ENCODE measurements at places on chromosomes 16 and 17. TPM values are rescaled to one million over a fixed set of nuclear protein-coding genes. Genes with fewer than 3 reads are reported as not detected.
A peak's percentile ranks its signal among the peaks of the same experiment; 100 is the strongest.

DNA sequence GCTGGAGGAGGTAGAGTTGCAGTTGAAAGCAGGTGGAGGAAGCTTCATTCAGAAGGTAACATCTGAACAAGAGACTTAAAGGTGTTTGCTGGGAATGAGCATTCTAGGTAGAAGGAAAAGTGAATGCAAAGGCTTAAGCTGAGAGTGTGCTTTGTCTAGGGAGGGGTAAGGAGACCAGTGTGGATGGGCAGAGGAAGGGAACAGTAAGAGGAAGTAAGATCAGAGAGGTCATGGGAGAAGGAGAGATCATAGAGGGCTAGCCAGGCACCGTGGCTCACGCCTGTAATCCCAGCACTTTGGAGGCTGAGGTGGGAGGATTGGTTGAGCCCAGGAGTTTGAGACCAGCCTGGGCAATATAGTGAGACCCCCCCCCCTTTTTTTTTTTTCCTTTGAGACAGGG, 3.3 kb downstream of the STX4 start:
- no peak overlapping the region for H3K27ac ChIP-seq
- no peaks in the 10 kb centered on the region for H3K27me3 ChIP-seq
- H3K36me3 ChIP-seq: peaks cover 49% of the 10 kb centered on the region
- no peak for DNase-seq
- H3K4me1 ChIP-seq: peaks cover 33% of the 10 kb centered on the region

DNA sequence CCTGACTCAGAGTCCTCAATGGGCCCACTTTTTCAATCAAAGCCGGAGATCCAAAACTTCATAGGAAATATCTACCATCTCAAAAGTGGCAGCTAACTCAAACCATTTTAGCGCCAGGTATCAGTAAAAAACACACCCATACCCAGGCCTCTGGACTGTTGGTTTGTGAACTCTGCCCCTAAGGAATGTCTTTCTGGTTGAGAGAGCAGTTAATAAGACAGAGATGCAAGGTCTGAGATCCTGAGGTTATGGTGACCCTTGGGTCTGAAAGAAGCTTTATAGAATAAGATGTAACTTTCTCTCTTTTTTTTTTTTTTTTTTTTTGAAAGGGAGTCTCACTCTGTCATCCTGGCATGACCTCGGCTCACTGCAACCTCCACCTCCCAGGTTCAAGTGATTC, 350.5 kb downstream of the SOX9 start:
- H3K4me1 ChIP-seq: no peaks in the 10 kb centered on the region
- DNase-seq: no peak
- H3K27me3 ChIP-seq: peaks cover 17% of the 10 kb centered on the region
- peaks cover 6% of the 10 kb centered on the region for H3K36me3 ChIP-seq

GRCh38 chr17:1908699-1909309, 79.0 kb downstream of the RPA1 start:
- peaks cover 70% of the 10 kb centered on the region for H3K27me3 ChIP-seq
- no peaks in the 10 kb centered on the region for H3K36me3 ChIP-seq
- H3K4me3 ChIP-seq: peak overlapping the region; percentile 55
- H3K4me1 ChIP-seq: peaks cover 12% of the 10 kb centered on the region
- peak; percentile 40 for DNase-seq
- peak overlapping the region; percentile 15 for H3K27ac ChIP-seq

- no peak for DNase-seq
- no peaks in the 10 kb centered on the region for H3K27me3 ChIP-seq
- H3K4me3 ChIP-seq: no peak overlapping the region
Measured at GRCh38 chr17:71098071-71098470, 928.7 kb downstream of the KCNJ2 start.

GRCh38 chr17:80117491-80118401, 16.4 kb downstream of the GAA start:
- peaks cover 2% of the 10 kb centered on the region for H3K36me3 ChIP-seq
- H3K27me3 ChIP-seq: no peaks in the 10 kb centered on the region
- no peak for DNase-seq
- H3K4me3 ChIP-seq: no peak overlapping the region
- no peak overlapping the region for H3K27ac ChIP-seq

DNA sequence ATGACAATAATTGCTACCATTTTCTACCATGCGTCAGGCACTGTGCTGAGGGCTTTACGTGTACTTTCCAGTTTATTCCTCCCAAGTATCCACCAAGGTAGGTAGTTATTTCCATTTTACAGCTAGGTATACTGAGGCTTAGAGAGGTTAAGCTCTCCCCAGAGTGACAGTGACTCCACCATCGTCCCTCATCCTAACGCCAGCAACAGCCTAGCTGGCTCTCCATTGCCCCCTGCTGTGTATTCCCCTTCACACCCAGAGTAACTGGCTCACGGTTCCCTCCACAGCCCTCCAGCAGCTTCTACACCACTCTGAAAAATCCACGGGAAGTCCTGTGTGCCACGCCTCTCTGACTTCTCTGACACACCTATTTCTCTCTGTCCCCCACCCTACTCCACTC, 7.1 kb upstream of the ASGR1 start:
- no peak overlapping the region for H3K27ac ChIP-seq
- H3K27me3 ChIP-seq: no peaks in the 10 kb centered on the region
- H3K4me1 ChIP-seq: peaks cover 4% of the 10 kb centered on the region
- no peak overlapping the region for H3K4me3 ChIP-seq

The ORC6 gene
- polyA plus RNA-seq: 0.59 TPM

The PRSS33 gene
- 0.99 TPM for polyA plus RNA-seq

DNA sequence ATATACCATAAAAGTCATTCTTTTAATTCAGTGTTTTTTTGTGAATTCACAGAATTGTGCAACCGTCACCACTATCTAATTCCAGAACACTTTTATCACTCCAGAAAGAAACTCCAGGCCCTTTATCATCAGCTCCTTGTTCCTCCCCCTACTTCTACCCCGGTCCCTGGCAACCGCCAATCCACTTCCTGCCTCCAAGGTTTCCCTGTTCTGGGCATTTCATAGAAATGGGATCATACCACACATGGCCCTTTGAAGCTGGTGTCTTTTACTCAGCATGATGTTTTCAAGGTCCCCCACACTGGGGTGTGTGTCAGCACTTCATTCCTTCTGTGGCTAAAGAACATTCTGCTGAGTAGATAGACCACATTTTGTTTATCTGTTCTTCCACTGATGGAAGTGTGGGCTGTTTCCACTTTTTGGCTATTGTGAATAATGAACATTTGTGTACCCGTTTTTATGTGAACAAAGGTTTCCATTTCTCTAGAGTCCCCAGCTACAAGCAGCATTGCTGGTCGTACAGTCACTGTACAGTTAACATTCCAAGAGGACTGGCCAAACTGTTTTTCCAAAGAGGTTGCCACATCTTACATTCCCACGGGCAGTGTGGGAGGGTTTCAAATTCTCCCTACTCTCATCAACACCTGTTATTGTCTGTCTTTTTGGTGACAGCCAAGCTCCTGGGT, 75.8 kb upstream of the ZNF469 start:
- H3K4me3 ChIP-seq: no peak overlapping the region
- no peaks in the 10 kb centered on the region for H3K4me1 ChIP-seq
- DNase-seq: no peak
- no peak overlapping the region for H3K27ac ChIP-seq

DNA sequence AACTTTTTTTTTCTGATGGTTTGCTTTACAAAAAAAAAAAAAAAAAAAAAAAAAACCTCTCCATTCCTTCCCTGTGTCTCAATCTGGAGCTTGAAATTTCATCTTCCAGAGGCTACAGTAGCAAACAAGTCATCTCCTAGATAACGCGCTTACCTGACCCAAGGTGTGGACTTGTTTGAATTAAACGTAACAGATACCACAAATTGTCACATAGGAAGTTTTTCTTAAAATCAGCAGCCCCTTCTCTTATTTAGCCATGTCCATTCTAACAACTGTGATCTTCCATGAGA, 2.0 kb downstream of the STAT5B start:
- no peak for DNase-seq
- peaks cover 2% of the 10 kb centered on the region for H3K36me3 ChIP-seq
- H3K4me1 ChIP-seq: peaks cover 73% of the 10 kb centered on the region

The MT4 gene
- polyA plus RNA-seq: not detected

GRCh38 chr16:73122604-73123391, 74.9 kb upstream of the ZFHX3 start:
- H3K27ac ChIP-seq: peak overlapping the region; percentile 89
- H3K27me3 ChIP-seq: no peaks in the 10 kb centered on the region
- no peak for DNase-seq
- H3K36me3 ChIP-seq: no peaks in the 10 kb centered on the region

- H3K27me3 ChIP-seq: no peaks in the 10 kb centered on the region
- DNase-seq: no peak
- H3K4me3 ChIP-seq: no peak overlapping the region
- no peaks in the 10 kb centered on the region for H3K36me3 ChIP-seq
Measured at GRCh38 chr16:4580250-4580649, 24.1 kb downstream of the C16orf96 start.

DNA sequence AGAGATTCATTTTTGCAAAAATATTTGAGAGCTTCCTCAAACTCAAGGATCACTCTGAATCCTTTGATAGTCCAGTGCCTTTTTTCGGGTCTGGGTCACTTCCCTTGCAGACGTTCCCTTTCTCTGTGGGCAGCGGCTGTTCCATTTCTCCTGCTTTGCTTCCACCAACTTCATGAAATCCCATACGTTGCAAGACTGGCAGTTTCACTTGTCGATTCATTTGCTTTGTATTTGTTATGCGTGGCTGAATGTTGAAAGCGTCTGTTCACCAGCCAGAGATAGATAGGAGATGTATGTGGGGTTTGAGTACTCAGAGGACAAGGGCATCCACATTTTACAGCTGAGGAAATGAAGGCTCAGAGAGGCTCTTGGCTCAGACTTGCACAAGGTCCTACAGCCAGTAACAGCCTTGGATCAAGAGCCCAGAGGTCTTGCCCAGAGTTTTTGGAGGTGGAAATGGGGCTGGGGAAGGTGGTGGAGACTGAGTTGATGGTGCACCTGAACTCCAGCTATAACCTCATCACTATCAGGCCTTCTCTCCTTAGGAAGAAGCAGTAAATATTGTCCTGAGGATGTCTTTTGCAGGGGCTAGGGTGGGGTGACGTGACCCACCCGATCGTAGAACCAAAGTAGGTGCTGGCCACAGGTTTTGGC, 1.3 kb upstream of the CCDC102A start:
- H3K36me3 ChIP-seq: no peaks in the 10 kb centered on the region
- peak overlapping the region; percentile 83 for H3K4me3 ChIP-seq
- no peak for DNase-seq
- peak overlapping the region; percentile 92 for H3K27ac ChIP-seq
- H3K4me1 ChIP-seq: peaks cover 46% of the 10 kb centered on the region
- H3K27me3 ChIP-seq: no peaks in the 10 kb centered on the region

- H3K27ac ChIP-seq: no peak overlapping the region
- H3K27me3 ChIP-seq: no peaks in the 10 kb centered on the region
- H3K36me3 ChIP-seq: peaks cover 56% of the 10 kb centered on the region
- no peaks in the 10 kb centered on the region for H3K4me1 ChIP-seq
- DNase-seq: no peak
Measured at GRCh38 chr16:4714996-4715395, 19.1 kb downstream of the ANKS3 start.

GRCh38 chr17:58303971-58304749, 23.4 kb upstream of the MPO start:
- peak overlapping the region; percentile 22 for H3K27ac ChIP-seq
- H3K4me3 ChIP-seq: no peak overlapping the region
- H3K4me1 ChIP-seq: peaks cover 6% of the 10 kb centered on the region
- no peaks in the 10 kb centered on the region for H3K36me3 ChIP-seq

The CDRT4 gene
- polyA plus RNA-seq: 1.5 TPM

The BCO1 gene
- polyA plus RNA-seq: not detected

DNA sequence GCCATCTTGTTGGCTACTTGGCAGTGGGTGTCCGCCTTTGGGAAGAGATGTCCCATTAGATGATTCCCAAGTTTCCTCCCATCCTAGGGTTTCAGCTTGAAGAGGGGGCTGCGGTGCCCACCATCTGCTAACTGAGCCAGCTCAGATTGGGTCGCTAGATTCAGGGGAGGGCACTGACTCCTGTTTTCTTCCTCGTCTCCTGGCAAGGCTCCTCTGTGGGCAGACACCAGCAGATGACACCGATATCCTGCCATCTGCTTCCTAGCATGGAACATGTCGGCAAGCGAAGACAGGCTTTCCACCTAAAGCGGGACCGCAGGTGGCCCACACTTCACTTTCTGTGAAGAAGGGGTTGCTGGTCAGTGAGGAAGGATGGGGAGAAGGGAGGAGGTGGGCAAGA, 27.3 kb downstream of the C17orf75 start:
- H3K36me3 ChIP-seq: no peaks in the 10 kb centered on the region
- H3K27ac ChIP-seq: no peak overlapping the region
- H3K27me3 ChIP-seq: peaks cover 7% of the 10 kb centered on the region
- H3K4me1 ChIP-seq: peaks cover 6% of the 10 kb centered on the region

- H3K36me3 ChIP-seq: no peaks in the 10 kb centered on the region
- no peak for DNase-seq
- no peak overlapping the region for H3K27ac ChIP-seq
- peaks cover 2% of the 10 kb centered on the region for H3K27me3 ChIP-seq
- no peaks in the 10 kb centered on the region for H3K4me1 ChIP-seq
- H3K4me3 ChIP-seq: no peak overlapping the region
Measured at GRCh38 chr16:66389256-66390176, 23.0 kb downstream of the CDH5 start.

The GDPD3 gene
- 0.18 TPM for polyA plus RNA-seq

The BLMH gene
- 28.3 TPM for polyA plus RNA-seq

The MYL4 gene
- not detected for polyA plus RNA-seq

The NDRG4 gene
- 0.56 TPM for polyA plus RNA-seq

Measured in naive thymus-derived CD8-positive, alpha-beta T cell (primary cell).